ENCODE measurements at places on chromosomes 5 and 9.

DNA sequence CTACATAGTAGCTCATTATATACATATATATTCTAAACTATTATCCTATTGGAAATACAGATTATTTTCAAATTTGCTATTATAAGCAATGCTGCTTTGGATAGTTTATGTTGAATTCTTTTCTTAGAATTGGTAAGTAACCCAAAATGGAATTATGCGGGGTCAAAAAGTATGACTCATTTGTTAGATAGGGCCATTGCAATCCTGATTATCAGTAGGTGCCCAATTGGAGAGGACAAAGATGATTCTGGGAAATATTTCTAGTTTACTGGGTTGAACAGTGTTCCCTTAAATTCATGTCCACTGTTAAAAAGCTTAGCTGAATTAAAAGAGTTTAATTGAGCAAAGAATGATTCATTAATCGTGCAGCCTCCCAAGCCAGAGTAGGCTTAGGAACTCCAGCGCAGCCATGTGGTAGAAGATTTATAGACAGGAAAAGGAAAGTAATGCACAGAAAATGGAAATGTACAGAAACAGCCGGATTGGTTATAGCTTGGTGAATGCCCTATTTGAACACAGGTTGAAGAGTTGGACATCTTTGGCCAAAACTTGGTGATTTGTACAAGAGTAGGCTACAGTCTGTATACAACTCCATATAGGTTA, 81.8 kb downstream of the GDNF start:
- no peak for DNase-seq

- no peak for DNase-seq
These were observed 25.5 kb upstream of the TTC23L start for GRCh38 chr5:34813509-34813908.

- DNase-seq: no peak
These were observed 53.4 kb upstream of the PAM start for GRCh38 chr5:102701748-102702147.

DNA sequence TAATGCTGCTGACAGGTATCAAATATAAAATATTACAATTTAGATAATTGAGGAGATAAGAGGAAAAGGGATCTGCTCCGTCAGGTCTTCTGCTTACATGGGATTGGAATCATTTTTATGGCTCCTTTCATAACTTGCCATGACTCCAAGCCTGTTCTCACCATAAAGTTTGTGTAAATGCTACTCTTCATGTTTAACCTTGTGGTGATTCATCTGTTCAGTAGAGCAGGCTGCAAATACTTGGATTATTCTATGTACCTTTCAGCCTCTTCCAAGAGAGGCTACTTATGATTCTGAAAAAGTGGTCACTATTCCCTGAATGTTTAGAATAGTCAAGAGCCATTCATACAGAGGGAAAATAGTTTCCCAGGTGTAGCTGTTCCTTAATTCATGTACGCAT, 66.9 kb downstream of the SLC44A1 start:
- DNase-seq: no peak

DNA sequence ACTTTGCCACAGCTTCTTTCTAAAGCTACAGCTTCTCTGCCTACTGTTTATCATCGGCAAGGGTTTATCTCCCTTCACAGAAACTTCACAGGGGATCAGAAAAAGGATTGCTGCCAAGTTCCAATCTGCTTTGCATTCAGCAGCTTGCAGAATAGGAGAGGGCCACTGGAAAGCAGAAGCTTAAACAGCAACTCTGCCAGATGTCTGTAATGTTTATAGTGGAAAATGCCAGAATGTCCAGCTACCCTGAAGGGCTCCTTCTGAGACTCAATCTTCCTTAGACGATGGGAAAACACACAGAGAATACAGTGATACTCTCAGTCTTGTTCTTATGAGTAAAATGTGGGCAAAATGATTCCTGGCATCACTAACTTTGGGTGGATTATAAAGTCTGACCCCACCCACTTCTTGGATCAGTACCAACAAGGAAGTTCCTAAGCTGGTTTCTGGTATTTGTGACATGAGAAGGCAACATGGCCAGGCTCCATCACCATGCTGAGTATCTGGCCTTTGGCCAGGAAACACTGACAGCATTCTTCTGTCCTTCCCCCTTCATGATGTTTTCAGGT, 19.0 kb downstream of the STOM start:
- peak; percentile 90 for DNase-seq

DNA sequence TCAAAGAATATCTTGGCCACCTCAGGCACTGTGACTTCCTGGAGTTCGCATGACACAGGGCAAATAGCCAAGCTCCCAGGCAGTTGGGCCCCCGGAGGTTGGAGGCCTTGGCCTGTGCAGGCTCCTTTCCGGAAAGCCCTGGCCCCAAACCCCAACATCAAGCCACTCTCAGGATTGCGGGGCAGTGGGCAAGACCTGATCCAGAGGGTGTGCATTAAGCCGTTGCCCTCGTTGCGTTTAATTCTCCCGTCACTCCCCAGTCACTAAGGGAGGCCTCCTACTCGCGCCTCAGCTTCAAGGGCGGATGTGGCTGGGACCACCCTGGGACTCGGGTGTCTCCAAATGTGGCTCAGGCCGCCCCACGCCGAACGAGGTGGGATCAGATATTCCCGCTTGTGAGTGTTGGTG, 60.1 kb downstream of the TMEM174 start:
- DNase-seq: no peak

- DNase-seq: peak; percentile 36
These were observed 9.7 kb downstream of the SH3TC2 start for GRCh38 chr5:149053072-149053695.

- DNase-seq: peak; percentile 67
These were observed 852 bp downstream of the ARHGEF37 start for GRCh38 chr5:149581931-149582768.

DNA sequence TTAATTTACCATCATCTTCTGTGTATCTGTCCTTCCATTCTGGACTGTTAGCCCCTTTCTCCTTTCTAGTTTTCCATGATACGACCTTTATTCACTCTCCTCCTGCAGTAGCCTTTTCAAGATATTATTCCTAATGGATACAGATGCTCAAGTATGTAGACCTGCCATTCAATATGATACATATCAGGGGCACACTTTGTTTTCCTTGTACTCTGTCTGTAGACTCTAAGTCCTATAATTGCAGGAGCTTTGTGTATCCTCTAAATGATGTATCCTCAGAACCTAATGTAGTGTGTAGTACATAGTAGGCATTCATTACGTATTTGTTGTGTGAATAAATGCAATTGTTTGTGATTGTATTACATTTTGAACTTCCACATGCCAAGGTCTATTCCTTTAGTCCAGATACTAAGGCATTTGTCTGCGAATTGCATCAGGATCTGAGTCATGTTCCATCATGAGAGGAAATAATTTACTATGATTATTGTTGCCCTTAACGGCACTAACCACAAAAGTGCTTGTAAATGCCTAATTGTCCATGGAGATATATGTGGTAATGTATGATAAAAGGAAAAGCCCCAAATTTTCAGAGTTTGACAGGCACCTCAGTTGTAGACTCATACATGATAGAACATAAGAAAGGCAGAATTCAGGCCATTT, 57.1 kb upstream of the IZUMO3 start:
- DNase-seq: no peak

GRCh38 chr9:136015656-136016571, 54.7 kb upstream of the UBAC1 start:
- DNase-seq: no peak

GRCh38 chr5:87137283-87137682, 130.4 kb upstream of the RASA1 start:
- DNase-seq: no peak

GRCh38 chr5:43620944-43621505, 18.0 kb downstream of the NNT start:
- no peak for DNase-seq

DNA sequence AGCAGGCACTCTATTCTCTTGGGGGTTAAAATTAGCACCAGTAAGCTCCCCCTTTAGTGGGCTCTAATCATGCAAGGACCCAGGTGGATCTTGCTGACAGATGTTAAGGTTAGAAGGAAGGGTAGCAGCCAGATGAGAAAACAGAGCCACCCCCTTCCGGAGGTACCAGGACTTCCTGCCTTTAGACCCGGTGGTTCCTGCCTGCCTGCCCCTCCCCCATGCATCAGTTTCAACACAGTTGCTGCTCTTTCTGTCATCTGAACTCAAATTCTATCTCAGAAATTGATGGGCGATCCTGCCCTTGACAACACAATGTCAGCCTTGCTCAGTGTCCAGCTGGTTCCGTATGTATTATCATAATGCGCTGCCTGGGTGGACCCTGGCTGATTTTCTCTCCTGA, 287.3 kb downstream of the EBF1 start:
- DNase-seq: peak; percentile 34

DNA sequence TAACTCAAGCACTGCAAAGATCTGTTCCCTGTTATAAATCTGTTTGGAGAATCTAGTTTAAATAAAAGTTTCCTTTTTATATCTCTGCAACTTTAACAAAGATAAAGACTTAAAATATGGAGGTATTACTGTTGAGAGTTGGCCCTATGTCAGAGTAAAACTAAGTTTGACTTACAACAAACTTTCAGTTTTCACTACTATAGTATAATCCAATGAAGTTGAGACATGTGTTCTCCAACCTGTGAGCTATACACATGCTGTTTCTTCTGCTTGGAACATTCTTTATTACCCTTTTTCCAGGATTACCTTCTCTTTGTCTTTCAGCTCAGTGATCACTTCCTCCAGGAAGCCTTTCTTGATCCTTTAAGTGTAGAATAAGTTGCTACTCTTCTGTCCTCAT, 1109.3 kb downstream of the MAT2B start:
- no peak for DNase-seq

DNA sequence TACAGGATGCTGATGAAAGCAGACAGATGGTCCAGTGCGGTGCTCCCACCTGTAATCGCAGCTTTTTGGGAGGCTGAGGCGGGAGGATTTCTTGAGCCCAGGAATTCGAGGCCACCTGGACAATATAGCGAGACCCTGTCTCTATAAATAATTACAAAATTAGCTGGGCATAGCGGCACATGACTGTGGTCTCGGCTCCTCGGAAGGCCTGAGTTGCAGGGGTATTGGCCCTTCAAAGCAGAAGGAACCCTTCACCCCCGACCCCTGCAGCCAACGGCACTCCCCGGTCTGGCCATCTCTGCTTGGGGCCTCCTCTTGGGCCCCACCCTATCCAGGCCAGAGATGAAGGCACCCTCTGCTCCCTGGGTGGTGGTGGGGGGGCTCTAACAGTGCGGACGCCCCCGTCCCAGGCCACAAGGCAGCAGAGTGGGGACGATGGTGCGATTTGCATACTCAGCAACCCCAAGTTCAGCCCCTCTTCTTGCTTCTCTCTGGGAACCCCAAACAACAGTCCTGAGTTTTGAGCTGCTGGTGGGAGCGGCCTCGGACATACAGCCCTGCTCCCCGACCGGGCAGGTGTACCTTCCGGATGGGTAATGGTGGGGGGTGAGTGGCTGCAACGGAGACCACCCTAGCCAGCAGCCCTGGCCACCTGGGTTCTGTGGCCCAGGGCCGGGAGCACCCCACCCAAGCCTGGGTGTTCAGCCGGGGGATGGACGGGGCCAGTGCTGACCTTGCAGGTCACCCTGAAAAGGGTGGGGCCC, 50.7 kb downstream of the NACC2 start:
- no peak for DNase-seq

DNA sequence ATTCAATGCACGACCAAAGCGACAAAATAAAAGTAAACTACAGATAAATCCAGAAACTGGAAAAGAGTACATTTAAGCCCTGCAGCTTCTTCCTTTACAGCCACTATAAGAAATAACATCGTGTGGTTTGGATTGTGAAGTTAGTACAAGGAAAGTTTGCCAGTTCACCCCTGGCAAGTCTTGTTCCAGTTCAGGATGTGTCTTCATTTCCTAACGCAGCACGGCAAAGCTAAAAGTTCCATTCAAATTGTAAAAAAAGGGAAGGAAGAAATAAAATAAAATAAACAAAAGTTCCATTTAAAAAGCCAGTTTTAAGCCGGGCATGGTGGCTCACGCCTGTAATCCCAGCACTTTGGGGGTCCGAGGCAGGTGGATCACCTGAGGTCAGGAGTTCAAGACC, 83.3 kb upstream of the RETREG1 start:
- DNase-seq: no peak

GRCh38 chr5:68644971-68645370, 429.4 kb downstream of the PIK3R1 start:
- no peak for DNase-seq

GRCh38 chr5:120621339-120621738, 157.2 kb downstream of the PRR16 start:
- DNase-seq: peak; percentile 87

DNA sequence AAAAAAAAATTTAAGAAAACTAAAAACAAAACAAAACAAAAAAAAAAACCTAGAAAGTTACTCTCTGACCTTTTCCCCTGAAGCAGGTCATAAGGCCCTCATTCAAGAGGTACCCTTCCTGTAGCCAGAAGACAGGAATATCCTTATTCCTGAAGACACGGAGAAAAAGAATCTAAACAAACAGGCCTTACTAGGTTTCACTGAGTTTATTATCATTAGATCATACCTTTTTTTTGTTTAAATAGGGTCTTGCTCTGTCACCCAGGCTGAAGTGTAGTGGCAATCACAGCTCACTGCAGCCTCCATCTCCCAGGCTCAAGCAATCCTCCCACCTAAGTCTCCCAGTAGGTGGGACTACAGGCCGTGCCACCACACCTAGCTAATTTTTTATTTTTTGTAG, 11.7 kb upstream of the CDKN2AIPNL start:
- DNase-seq: no peak

GRCh38 chr5:149254506-149254905, 17.2 kb upstream of the AFAP1L1 start:
- DNase-seq: no peak

DNA sequence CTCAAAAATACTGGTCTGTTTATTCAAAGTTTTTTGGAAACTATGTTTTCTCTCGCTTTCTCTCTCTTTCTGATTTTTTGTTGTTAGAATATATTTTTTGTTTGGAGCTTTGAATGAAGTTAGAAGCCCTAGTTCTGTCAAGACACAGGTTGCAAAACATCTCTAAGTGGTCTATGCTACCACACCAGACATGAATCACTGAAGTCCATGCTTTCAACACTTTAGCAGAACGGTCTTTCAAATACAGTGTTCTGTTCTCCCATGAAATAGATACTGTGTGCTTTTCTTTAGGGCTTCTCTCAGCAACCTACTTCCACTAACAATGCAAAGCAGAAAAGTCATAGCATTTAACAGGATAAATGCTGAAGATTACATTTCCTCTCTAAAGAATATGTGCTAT, 392.5 kb downstream of the TMEM167A start:
- no peak for DNase-seq

DNA sequence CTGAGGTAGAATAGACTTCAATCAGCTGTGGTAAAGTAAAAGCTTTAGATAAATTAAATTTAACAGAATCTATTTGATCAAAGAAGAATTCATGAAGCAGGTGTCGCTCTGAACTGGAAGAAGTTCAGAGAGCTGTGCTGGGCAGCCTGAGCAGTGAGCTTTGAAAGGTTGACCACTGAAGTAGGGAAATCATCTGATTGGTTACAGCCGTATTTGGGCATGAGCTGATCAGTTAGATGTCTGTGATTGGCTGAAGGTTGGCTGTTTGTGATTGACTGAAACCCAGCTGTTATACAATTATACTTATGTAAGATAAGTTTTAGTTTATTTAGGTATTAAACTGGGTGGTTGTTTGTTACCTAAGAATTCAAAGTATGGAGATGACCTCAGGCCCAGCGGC, 1174.6 kb downstream of the CDH9 start:
- no peak for DNase-seq

All from NCI-H524 (cell line).